ENCODE measurements at places on chromosomes 5 and 9. TPM values are rescaled to one million over a fixed set of nuclear protein-coding genes. Genes with fewer than 3 reads are reported as not detected.

NIPAL4 gene
- total RNA-seq = 6.0 TPM

NTRK2 gene
- total RNA-seq = not detected

PCDHB11 gene
- 0.43 TPM for total RNA-seq

HTR4 gene
- total RNA-seq = not detected

SLC2A6 gene
- total RNA-seq = 37.6 TPM

All from tracheal epithelial cell (primary cell).